T-helper 17 cell (primary cell): ENCODE measurements at places on chromosomes 16 and 17. TPM values are rescaled to one million over a fixed set of nuclear protein-coding genes. Genes with fewer than 3 reads are reported as not detected.

DNA sequence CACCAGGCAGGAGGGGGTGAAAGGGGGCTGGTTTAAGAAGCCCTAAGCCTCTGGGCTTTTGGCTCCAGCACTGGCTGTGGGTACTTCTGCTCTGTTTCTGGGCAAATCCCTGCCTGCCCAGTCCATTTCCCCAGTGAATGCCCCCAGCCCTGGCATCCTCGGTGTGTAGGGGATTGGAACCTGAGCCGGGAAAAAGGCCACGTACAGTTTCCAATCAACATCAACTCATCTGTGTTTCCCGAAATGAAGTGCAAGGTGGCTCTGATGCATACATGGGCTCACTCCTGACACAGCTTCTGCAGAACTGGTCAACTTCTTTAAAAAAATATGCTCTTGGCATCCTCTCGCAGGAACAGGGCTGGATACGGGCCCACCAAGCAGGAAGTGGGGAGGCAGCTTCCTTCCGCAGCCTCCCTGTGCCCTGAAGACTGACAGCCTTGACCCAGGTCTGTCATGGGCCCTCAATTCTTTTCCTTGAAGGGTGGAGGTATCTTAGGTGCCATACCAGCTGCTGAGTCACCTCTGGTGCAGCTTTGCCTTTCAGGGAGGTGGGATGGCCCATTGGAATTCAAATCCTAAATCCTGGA, 73.3 kb downstream of the N4BP1 start:
- no peak for DNase-seq

DNA sequence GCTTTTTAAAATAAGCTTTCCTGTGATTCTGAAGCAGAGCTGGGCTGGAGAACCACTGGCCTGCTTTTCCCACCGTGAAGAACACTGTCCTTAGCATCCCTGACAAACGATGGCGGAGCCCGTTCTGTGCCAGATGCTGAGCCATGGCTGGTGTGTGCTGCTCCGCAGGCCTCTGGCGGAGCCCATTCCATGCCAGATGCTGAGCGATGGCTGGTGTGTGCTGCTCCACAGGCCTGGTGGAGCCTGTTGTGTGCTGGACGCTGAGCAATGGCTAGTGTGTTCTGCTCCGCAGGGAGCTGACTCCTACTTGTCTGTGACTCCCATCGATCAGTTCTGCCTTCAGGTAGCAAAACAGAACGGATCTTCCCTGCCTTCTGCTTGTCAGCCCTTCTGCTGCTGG, 4.3 kb downstream of the ENDOV start:
- DNase-seq, result no peak

DNA sequence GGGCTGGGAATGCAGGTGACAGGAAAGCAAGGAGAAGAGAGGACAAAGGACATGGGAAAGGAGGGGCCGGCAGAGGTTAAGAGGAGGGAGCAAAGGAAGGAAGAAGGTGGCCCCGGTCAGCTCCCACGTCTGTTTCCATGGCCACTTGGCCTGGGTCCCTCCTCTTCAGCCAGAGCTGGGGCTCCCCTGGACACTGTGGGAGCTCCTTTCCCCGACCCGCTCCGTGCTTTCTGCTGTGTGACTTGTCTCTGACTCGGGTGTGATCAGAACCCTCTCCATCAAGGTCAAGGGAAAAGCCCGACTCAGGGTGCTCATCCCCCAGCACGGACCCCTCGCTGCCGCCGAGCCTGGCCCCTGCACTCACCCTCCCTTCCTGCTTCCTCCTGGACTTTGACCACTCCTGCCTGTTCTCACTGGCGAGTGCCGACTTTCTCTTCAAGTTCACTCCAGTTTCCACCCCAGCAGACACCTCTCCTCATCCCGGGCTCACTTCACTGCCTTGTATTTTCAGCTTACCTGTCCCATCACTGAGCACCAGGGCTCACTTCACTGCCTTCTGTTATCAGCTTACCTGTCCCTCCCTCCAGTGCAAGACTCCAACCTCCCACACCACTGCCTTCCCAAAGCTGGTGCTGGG, 61.2 kb downstream of the MEAK7 start:
- DNase-seq, result no peak

KRTAP4-4 gene
- not detected for total RNA-seq

DNA sequence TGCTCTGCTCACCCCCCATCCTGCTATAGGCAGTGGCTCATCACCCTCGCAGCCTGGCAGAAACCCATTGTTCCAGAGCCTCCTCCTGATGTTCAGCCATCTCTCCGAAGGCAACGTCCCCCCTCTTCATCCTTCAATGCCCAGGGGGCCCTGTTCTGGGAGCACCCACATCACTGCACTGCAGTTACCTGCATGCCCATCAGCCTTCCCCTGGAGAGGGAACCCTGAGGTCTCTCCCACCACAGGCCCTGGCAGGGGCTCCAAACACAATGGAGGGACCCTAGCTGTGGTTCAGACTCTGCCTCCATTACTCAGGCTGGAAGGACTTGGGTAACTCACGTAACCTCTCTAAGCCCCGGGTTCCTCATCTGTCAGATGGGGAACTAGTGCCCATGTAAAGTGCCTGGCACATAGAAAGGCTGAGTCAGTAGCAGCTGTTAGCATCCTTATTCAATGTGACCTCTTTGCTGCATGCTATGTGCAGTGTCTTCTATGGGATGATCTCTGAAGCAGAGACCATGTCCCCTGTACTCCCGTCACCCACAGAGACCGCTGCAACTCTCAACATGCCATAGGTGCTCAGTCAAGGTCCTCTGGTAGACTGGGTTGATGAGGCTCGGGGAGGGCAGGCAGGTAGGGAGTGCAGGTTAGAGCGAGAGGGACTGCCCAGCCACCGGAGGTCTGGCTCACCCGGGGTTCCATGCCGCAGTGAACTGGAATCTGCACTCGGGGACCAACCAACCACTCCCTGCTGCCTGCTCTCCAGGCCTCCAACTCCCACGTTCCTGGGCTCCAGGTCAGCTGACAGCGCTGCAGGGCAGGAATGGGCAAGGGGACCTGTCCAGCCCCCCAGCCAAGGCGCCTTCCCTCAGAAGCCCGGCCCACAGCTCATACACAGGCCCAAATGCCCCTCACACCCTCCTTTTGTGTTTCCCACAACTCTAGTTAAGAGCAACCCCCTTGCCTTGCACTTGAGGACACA, 233.2 kb downstream of the ZNF423 start:
- no peak for DNase-seq

- no peak for DNase-seq
Measured at GRCh38 chr16:12548270-12548983, 255.3 kb downstream of the CPPED1 start.

- no peak for DNase-seq
Measured at GRCh38 chr16:2959206-2959605, 4.9 kb upstream of the KREMEN2 start.

DNA sequence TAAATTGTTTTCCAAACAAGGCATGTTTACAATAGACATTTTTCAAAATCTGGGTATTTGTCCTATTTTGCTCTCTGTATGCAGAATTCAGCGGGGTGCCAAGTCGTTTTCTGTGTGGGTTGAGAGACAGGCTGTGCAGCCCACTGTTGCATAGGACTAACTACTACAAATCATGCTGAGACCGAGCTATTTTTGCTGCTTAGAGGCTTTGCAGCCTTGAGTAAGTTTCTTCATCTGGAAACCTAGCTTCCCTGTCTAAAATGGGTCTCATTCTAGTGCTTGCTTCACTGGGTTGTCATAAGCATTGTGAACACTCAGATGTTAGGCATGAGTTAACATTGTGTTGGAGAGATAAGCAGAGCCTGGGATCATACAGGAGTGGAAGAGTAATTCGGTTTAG, 1.3 kb downstream of the PRPSAP2 start:
- no peak for DNase-seq

MSLN gene
- not detected for total RNA-seq

DNA sequence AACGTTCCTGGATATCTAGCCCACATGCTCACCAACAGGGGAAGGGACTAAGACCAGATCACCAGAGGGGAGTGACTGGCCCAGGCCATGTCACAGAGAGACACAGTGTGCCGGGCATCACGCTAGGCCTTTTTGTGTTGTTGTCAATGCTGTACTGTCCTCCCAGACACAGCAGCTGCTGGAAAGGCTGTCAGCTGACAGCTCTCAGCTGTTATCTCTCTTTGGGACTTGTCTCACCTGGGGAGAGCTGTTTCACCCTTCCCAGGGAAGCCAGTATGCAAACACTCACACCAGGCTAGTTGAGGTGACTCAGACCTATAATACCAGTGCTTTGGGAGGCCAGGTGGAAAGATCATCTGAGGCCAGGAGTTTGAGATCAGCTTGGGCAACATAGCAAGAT, 19.4 kb downstream of the UNC45B start:
- no peak for DNase-seq

IGSF6 gene
- total RNA-seq, result 0.39 TPM

- no peak for DNase-seq
Measured at GRCh38 chr17:77811521-77811920, 147.0 kb upstream of the TNRC6C start.

GRCh38 chr17:65231662-65232335, 94.6 kb downstream of the RGS9 start:
- DNase-seq, result peak; percentile 32

DNA sequence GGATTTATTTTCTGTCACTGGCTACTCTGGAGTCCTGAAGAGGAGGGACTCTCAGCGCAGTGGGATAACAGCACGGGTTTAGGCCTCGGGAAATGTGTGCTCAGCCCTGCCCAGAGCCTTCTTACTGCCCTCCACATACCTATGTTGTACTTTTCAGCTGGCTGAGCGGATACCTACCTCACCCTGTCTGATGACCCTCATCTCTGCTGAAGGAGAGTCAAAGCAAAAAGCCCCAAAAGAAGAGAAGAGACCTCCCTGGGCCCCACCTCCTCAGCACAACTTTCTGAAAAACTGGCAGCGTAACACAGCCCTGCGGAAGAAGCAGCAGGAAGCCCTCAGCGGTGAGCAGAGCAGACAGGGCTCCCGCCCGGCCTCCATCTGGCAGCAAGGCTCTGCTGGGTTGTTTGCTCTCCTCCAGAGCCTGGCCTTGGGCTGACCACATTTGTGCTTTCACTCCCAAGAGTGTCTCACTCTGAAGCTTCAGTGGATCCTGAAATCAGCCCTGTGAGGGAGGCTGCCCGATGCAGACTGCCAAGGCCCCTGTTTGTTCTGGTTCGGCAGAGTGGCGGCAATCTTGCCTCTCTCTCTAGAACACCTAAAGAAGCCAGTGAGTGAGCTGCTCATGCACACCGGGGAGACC, 10.3 kb downstream of the MYCBPAP start:
- DNase-seq, result no peak

PYDC1 gene
- total RNA-seq, result not detected

- DNase-seq, result no peak
Measured at GRCh38 chr17:45096141-45096540, 35.0 kb downstream of the NMT1 start.

- DNase-seq, result no peak
Measured at GRCh38 chr17:68627956-68628575, 26.9 kb upstream of the FAM20A start.

- no peak for DNase-seq
Measured at GRCh38 chr17:41167561-41167960, 460 bp downstream of the KRTAP4-3 start.

- no peak for DNase-seq
Measured at GRCh38 chr17:28547096-28547622, 5.3 kb downstream of the UNC119 start.

GRCh38 chr17:2058586-2059546, 4.0 kb downstream of the HIC1 start:
- peak; percentile 55 for DNase-seq

CD300LB gene
- total RNA-seq, result 1.4 TPM

- DNase-seq, result no peak
Measured at GRCh38 chr17:4946312-4946976, 1.9 kb downstream of the PFN1 start.

- DNase-seq, result no peak
Measured at GRCh38 chr17:81070541-81071246, 35.7 kb downstream of the BAIAP2 start.

GDPD1 gene
- 3.2 TPM for total RNA-seq

MPHOSPH6 gene
- total RNA-seq, result 17.2 TPM

- DNase-seq, result no peak
Measured at GRCh38 chr16:46887524-46887854, 3.3 kb downstream of the GPT2 start.

ASB16 gene
- not detected for total RNA-seq

- DNase-seq, result no peak
Measured at GRCh38 chr17:49585422-49586027, 9.9 kb downstream of the NXPH3 start.

MYCBPAP gene
- 1.2 TPM for total RNA-seq

KCNJ18 gene
- not detected for total RNA-seq

- no peak for DNase-seq
Measured at GRCh38 chr16:59046335-59046734, 312.2 kb upstream of the GOT2 start.

SEZ6L2 gene
- total RNA-seq, result not detected

PRM3 gene
- not detected for total RNA-seq

ALDH3A1 gene
- not detected for total RNA-seq

- no peak for DNase-seq
Measured at GRCh38 chr17:68600067-68600930, 868 bp downstream of the FAM20A start.

GRCh38 chr17:81676906-81677305, 6.7 kb downstream of the ARL16 start:
- no peak for DNase-seq

TM4SF5 gene
- total RNA-seq, result not detected

DNA sequence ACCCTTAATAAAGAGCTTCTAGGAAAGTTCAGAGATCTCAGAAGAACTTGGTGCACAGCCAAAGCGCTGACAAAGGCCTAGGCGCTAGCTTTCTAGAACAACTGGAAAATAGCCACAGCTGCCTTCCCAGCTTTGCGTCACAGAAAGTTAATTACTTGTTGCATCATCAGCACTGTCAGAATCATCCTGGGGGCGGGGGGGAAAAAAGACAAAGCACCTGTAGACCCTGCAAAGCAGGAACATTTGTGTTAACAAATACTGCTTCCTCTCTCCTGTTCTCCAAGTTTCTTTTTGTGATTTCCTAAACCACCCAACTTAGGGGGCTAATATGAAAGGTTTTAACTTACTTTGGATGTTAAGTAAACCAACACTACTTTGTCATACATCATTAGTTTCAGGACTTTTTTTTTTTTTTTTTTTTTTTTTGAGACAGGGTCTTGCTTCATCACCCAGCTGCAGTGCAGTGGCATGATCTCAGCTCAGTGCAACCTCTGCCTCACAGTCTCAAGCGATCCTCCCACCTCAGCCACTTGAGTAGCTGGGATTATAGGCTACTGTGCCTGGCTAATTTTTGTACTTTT, 4.8 kb upstream of the AARSD1 start:
- DNase-seq, result no peak

- DNase-seq, result no peak
Measured at GRCh38 chr16:11581678-11582077, 5.0 kb downstream of the LITAF start.

OR3A3 gene
- not detected for total RNA-seq

DNA sequence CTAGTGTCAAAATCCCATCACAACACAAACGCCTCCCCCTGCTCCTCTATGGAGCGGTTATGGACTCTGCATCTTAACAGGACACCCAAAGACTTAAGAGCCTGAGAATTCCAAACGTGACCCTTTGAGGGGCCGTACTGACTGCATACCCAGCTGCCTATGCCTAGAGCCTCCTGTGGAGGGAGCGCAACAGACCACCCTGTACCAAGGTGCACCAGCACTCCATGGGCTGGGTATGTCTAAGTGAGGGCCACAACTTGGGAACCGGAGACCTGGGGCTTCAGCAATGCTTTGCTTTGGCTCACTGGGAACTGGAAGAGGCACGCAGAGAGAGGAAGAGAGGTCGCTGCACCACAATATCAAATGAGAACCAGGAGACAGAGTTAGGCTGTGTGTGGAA, 5.4 kb downstream of the ANKS3 start:
- no peak for DNase-seq

- DNase-seq, result peak; percentile 46
Measured at GRCh38 chr17:42578282-42578869, 847 bp upstream of the PSMC3IP start.

UTS2R gene
- not detected for total RNA-seq
